ENCODE measurements at places on chromosomes 5 and 9.

- DNase-seq, result no peak
These were observed 6.2 kb downstream of the KCNV2 start for GRCh38 chr9:2723376-2724065.

- no peak for DNase-seq
These were observed 28.1 kb upstream of the OBP2B start for GRCh38 chr9:133237035-133237731.

DNA sequence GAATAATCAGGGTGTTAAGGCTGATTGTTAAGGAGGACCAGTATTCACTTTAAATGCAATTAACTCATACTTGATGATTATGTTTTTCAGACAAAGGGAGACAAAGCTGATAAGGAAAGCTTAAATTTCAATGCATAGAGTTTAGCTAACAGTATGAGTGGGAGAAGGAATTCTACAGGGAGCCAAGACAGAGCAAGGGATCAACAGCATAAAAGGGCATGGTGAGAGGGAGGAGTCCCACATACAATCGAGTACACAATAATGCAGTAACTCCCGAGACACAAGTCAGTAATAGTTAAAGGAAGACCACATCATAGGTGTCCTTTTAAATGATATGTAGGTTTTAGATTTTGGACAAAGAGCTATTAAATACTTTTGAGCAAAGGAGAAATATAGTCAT, 191.7 kb upstream of the PTPRD start:
- no peak for DNase-seq

- DNase-seq, result no peak
These were observed 464 bp upstream of the FAM151B start for GRCh38 chr5:80487444-80487828.
